ENCODE measurements at places on chromosomes 6 and 20. TPM values are rescaled to one million over a fixed set of nuclear protein-coding genes. Genes with fewer than 3 reads are reported as not detected.

LY6G6C gene
- total RNA-seq = not detected

BACH2 gene
- total RNA-seq = 33.6 TPM

HLA-DRA gene
- total RNA-seq = 40.0 TPM

OR2H2 gene
- total RNA-seq = not detected

MAFB gene
- 13.4 TPM for total RNA-seq

OTOR gene
- total RNA-seq = not detected

ZMYND8 gene
- total RNA-seq = 35.6 TPM

ID1 gene
- total RNA-seq = 143 TPM

PSORS1C2 gene
- total RNA-seq = not detected

BPI gene
- 2.4 TPM for total RNA-seq

MSH5 gene
- 16.5 TPM for total RNA-seq

CHD6 gene
- 109 TPM for total RNA-seq

GABRR1 gene
- 4.6 TPM for total RNA-seq

DNMT3B gene
- total RNA-seq = 10.0 TPM

LATS1 gene
- total RNA-seq = 52.7 TPM

SIRPD gene
- total RNA-seq = not detected

KCNK5 gene
- 2.4 TPM for total RNA-seq

PEX3 gene
- 24.5 TPM for total RNA-seq

TCF15 gene
- total RNA-seq = 0.44 TPM

SLC17A1 gene
- not detected for total RNA-seq

SEMG1 gene
- total RNA-seq = not detected

HSPA1B gene
- 869 TPM for total RNA-seq

ENPP3 gene
- 1.5 TPM for total RNA-seq

ZSCAN23 gene
- 26.7 TPM for total RNA-seq

HIVEP1 gene
- total RNA-seq = 36.8 TPM

CST1 gene
- not detected for total RNA-seq

RSPO4 gene
- 0.66 TPM for total RNA-seq
